ENCODE measurements at places on chromosomes 2 and 18.

DNA sequence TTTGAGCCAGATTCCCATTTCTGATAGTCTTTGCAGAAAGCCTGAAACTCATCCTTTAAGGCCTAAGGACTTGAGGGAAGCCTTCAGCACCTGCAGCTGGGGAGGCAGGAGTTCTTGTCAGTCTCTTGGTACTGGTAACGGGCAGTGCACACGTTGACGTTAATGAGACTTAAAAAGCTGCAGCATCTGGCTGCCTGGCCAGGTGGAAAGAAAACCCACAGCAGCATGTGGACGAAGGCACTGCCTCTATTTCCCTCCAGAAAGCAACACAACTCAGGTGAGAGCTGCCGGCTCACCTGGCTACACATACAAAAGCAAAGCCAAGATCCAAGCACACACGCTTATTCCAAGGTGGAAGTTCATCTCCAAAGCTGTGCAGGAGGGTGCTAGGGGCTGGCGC is 178.8 kb downstream of the ANAPC1 start:
- no peak for DNase-seq

DNA sequence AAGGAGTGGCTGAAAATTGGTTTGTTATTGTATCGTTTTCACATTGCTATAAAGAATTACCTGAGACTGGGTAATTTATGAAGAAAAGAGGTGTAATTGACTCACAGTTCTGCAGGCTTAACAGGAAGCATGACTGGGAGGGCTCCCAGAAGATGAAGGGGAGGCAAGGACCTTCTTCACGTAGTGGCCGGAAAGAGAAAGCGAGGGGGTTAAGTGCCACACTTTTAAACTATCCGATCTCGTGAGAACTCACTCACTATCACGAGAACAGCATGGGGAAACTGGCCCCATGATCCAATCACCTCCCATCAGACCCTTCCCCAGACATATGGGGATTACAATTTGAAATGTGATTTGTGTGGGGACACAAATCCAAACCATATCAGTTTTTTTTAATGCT is 81.6 kb downstream of the FBXO15 start:
- DNase-seq, result no peak

DNA sequence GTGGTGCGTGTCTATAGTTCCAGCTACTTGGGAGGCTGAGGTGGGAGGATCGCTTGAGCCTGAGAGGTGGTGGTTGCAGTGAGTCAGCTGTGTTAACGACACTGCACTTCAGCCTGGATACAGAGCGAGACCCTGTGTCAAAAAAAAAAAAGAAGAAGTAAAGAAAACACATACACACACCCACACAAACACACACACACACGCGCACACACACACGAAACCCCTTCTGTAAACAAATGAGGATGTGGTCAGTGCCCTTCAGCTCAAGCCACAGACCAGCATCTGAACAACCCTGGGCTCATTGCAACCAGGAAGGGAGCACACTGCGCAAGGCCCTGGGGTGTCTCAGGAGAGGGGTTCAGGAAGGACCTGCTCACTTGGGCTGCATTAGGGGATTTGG is 47.9 kb upstream of the KCNF1 start:
- no peak for DNase-seq

DNA sequence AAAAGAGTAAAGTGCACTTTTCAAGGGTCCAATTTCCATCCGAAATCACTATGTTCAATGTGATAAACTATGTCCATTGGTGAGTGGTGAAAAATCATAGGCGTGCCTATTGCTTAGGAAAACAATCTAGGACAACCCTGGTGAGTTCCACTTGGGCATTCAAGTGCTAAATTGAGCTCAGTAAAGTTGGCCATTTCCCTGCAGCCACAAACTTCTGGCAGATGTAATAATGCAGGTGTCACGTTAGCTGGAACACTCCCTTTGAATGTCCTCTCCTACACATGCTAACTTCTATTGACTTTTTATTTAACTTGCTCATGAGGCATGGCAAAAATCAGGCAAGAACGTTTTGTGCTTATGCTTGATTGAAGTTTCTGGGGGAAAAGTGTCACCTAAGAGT is 67.1 kb downstream of the CPS1 start:
- no peak for DNase-seq

All from stimulated activated CD4-positive, alpha-beta T cell treated with anti-CD3 and anti-CD28 coated beads, Interleukin-4, amount 100 ng/mL, for 1 hour (primary cell).